Stimulated activated CD4-positive, alpha-beta T cell treated with anti-CD3 and anti-CD28 coated beads, Interleukin-1b, Interleukin-23, amount 100 ng/mL, for 1 hour (primary cell): ENCODE measurements at places on chromosomes 1 and 21.

DNA sequence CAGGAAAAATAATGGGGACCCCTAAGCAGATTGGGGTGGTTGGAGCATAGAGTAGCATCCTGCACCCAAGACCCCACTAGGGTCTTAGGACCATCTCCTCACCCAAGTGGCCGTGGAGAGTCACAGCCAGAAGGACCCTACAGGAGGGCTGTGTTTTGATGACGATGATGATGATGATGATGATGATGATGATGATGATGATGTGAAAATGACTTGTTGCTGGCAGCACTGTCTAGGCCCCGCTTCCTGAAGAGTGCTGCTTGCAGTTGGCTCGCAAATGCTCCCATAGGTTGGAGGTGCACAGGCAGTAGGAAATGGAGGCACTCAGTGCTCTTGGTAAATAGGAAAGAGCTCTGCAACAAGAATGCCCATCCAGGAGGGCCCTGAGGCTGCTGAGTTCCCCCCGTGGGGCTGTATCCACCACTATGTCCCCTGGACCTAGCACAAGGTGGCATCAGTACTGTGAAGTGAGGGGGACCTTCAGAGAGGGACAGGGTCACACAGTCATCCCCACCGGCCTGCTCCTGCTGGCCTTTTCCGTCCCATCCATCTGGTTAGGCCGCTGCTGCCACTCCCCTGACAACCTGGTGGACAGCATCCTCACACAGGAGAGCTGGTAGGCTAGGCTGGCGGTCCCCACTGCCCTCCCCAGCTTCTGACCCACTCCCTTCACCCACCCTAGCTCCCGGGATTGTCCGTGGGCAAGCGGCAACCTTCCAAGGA is 139.6 kb downstream of the FOXD2 start:
- DNase-seq: no peak

DNA sequence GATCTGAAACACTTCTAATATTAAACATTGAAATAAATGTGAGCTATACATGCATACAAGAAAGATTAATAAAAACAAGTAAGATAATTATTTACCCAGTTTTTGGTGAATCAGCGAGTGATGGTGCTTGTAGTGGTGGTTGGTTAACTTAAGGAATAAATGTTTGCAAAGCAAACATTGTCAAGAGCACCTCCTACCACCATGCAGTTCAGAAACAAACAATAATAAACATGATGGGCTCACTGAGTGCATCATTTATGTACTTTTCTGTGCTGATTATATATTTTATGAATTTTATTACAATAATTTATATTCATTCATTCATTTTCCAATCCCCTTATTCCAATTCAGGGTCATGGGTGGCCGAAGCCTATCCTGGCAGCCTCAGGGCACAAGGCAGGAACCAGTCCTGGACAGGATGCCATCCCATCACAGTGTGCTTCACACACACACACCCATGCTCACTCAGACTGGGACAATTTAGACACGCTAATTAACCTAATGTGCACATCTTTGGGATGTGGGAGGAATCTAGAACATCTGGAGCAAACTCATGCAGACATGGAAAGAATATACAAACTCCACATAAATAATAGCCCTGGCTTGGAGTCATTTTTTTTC is 57.8 kb downstream of the ZMYM4 start:
- DNase-seq: no peak

- DNase-seq: no peak
Observed at GRCh38 chr1:146039844-146040194, 18.3 kb upstream of the HJV start.

- DNase-seq: no peak
Observed at GRCh38 chr1:181139631-181140061, 51.1 kb downstream of the IER5 start.

GRCh38 chr1:62034790-62035189 is 159.9 kb upstream of the L1TD1 start:
- DNase-seq: no peak

- no peak for DNase-seq
Observed at GRCh38 chr1:115219927-115220326, 118.1 kb downstream of the NGF start.
